Osteocyte (in vitro differentiated cells): ENCODE measurements at places on chromosomes 13 and 19. TPM values are rescaled to one million over a fixed set of nuclear protein-coding genes. Genes with fewer than 3 reads are reported as not detected.
A peak's percentile ranks its signal among the peaks of the same experiment; 100 is the strongest.

DNA sequence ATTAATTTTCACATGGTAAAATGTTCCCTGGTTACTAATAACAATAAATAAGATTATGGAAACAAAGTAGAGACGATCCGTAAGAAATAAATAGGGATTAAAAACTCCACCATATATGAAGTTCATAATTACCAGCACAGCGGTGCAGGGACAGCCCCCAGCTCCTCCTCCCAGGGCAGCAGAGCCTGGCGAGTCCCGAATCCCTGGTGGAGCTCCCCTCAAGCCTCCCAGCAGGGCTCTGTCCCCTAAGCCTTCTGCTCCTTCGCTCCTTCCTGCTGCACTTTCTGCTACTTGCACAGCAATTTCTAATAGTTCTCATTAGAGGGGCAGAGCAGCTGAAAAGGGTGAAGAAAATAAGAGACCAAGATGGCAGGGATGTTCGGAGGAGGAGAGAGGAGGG is 43.6 kb downstream of the RASA3 start:
- no peak for DNase-seq
- no peak overlapping the region for H3K27ac ChIP-seq
- H3K4me3 ChIP-seq = no peak overlapping the region
- H3K36me3 ChIP-seq = peaks cover 13% of the 10 kb centered on the region
- no peaks in the 10 kb centered on the region for H3K27me3 ChIP-seq

DNA sequence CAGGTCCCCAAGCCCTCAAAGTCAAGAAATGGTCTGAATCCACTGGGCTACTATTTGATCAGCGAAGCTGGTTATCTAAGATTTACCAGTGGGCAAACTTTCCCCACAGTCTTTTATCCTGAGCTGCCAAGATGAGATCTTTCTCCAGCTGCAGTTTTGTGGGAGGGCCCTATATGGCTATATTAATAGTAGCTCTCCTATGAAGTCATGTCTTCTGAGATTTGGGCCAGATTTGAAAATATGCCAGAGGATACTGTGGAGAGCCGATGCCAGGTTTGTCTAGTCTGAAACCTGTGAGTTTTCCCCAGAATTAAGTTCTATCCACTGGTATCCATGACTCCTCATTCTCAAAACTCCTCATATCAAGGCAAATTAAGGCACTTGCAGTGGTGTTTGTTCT is 173.2 kb downstream of the FLT1 start:
- no peaks in the 10 kb centered on the region for H3K27me3 ChIP-seq
- H3K4me1 ChIP-seq = peaks cover 25% of the 10 kb centered on the region
- no peaks in the 10 kb centered on the region for H3K36me3 ChIP-seq

- no peak overlapping the region for H3K27ac ChIP-seq
- no peak overlapping the region for H3K4me3 ChIP-seq
- DNase-seq = no peak
Measured at GRCh38 chr19:3284759-3285646, 60.5 kb downstream of the CELF5 start.

DNA sequence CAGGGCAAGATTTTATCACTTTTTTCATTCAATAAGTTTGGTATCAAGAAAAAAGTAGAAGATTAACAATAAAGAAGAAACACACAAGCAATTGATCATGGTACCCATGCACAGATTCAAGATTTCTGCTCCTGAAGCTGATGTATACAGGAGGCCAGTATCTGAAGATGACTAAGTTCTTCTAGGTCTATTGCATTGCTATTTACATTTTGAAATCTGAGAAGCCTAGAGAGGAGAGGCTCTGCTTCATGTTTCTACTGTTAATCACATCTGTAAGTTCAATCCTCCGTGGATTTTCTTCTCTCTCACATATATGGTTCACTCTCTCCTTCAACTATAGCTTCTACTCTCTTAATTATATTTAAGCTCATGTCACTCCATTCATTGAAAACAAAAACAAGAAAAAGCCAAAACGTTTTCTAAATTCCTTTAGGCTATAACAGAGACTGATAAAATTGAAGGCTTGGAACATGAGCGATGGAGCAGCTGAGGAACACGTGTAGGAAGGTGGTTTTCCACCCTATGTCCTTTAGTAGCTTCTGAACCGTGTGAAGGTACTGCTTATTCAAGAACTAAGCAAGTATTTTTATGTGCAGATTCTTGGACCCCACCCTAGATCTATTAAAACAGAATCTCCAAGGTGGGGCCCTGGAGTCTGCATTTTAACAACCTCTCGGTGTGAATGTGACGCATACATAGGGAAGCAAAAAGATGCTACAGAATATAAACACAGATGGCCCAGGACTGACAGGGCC is 198.2 kb downstream of the EFNB2 start:
- no peak overlapping the region for H3K4me3 ChIP-seq
- DNase-seq = no peak
- peaks cover 14% of the 10 kb centered on the region for H3K36me3 ChIP-seq
- no peak overlapping the region for H3K27ac ChIP-seq
- H3K4me1 ChIP-seq = no peaks in the 10 kb centered on the region

DNA sequence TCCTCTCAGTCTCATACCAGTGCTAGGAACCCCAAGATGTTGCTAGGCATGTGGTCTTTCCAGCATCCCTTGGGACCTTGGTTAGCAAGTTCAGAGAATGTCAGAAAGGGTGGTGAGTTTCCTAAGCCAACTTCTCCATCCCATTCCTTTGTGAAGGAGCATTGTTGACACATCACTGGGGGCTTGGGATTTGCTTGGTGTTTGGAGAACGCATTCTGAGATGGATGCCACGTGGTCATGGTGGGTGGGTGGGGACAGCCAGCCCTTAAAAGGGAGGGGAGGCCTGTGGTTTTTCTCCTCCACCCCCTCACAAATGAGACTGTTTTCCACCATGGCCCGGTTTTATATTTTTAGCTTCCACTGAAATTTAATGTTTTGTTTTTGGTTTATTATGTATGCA is 83.3 kb upstream of the ZNF536 start:
- DNase-seq = no peak
- no peak overlapping the region for H3K4me3 ChIP-seq
- H3K27me3 ChIP-seq = no peaks in the 10 kb centered on the region
- no peaks in the 10 kb centered on the region for H3K4me1 ChIP-seq
- no peak overlapping the region for H3K27ac ChIP-seq
- no peaks in the 10 kb centered on the region for H3K36me3 ChIP-seq

DNA sequence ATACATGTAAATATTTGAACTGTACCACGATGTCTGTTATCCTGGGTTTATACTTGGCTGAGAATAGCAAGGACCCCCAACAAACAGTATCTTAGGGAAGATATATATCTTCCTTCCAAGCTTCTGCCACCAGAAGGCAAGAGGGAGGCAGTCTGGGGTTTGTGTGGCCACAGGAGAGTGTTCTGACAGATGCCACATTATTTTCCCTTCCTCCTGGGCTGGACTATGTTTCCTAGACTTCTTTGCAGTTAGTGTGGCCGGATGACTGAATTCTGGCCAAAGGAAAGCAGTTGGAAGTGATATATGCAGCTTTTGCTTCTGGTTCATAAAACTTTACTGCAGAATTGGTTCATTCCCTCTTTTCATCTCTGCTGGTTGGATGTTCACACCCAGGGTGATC is 39.9 kb upstream of the TMTC4 start:
- H3K27me3 ChIP-seq = no peaks in the 10 kb centered on the region
- no peaks in the 10 kb centered on the region for H3K36me3 ChIP-seq
- no peak overlapping the region for H3K27ac ChIP-seq
- no peak overlapping the region for H3K4me3 ChIP-seq
- peaks cover 2% of the 10 kb centered on the region for H3K4me1 ChIP-seq

GRCh38 chr19:42067315-42067888 is 2.6 kb downstream of the GRIK5 start:
- no peak overlapping the region for H3K4me3 ChIP-seq

DNA sequence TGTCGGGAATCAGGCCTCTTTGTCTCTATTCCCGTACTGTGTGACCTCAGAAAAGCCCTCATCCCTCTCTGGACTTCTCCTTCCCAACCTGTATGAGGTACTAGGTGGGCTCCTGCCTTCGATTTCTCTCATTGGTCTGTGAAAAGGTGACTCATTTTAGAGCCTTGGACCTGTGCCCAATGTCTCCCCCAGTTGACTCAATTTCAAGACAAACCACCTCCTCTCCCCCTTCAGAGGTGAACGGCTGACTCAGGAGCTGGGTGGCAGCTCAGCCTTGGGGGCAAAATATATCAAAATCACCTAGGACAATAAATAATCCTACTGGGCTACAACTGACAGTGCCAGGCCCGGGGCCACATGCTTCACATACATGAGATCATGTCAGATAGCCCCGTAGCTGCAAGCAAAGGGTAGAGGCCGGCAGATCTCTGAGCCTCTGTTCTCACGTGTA is 630 bp downstream of the COQ8B start:
- DNase-seq = no peak
- H3K36me3 ChIP-seq = peaks cover 11% of the 10 kb centered on the region
- H3K27ac ChIP-seq = peak overlapping the region; percentile 99
- peaks cover 57% of the 10 kb centered on the region for H3K4me1 ChIP-seq

DNA sequence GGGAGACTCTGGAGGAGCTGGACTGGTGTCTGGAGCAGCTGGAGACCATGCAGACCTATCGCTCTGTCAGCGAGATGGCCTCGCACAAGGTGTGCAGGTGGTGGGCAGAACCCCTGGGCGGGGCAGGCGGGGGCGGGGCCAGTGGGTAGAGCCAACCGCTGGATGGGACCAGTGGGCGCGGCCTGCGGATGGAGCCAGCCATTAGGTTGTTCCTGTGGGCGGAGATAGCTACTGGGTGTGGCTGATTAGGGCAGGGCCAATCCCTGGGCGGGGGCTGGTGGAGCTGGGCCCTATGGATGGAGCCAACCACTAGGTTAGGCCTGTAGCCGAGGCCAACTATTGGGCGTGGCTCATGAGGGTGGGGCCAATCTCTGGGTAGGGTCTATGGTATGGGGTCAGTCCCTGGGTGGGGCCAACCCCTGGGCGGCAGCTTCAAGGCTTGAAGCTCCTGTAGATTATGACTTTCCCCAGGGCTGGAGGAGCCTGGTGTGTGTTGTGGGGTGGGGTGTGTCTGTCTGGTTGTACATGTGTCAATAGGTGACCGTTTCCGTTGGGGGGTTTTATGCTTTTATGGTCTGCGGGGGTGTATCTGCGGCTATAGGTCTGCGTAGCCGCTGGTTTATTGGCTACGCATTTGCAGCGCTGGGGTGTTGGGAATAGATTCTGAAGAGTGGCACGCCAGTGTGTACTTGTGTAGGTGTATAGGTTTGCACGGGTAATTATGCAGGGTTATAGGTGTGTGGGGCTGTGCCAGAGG is 30.7 kb downstream of the PDE4A start:
- no peaks in the 10 kb centered on the region for H3K4me1 ChIP-seq
- H3K36me3 ChIP-seq = peaks cover 5% of the 10 kb centered on the region
- no peak overlapping the region for H3K4me3 ChIP-seq
- no peak overlapping the region for H3K27ac ChIP-seq
- H3K27me3 ChIP-seq = no peaks in the 10 kb centered on the region

DNA sequence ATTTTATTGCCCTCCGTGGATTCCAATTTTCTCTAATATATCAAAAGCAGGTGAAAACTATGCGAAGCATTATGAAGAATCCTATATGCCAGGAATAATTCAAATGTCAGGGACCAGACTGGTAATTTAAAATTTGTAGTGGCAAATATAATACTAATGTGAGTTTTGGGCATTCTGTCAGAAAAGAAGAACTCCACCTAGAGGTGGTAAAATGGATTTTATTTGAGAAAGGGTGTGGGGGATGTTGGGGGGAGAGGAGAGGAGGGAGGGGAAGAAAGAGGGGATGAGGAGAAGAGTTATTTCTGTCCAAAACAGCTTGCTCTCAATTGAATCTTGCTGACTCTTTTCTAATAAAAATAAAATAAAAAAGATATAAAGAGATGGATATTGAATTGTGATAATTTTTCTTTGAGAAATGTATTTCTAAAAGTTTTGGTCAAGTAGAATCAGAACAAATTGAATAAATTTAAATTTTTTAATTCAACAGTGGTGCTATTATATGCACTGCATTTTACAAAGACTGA is 929.3 kb upstream of the SLITRK5 start:
- DNase-seq = no peak
- no peak overlapping the region for H3K27ac ChIP-seq
- H3K4me3 ChIP-seq = no peak overlapping the region
- no peaks in the 10 kb centered on the region for H3K36me3 ChIP-seq

- DNase-seq = no peak
- peaks cover 55% of the 10 kb centered on the region for H3K36me3 ChIP-seq
- H3K27me3 ChIP-seq = no peaks in the 10 kb centered on the region
- no peak overlapping the region for H3K4me3 ChIP-seq
- peaks cover 80% of the 10 kb centered on the region for H3K4me1 ChIP-seq
- H3K27ac ChIP-seq = peak overlapping the region; percentile 83
Measured at GRCh38 chr13:110442930-110443621, 118.4 kb downstream of the RAB20 start.

GRCh38 chr13:26230703-26231102 is 8.6 kb upstream of the RNF6 start:
- no peak overlapping the region for H3K4me3 ChIP-seq
- DNase-seq = no peak
- H3K27ac ChIP-seq = no peak overlapping the region
- peaks cover 13% of the 10 kb centered on the region for H3K27me3 ChIP-seq
- no peaks in the 10 kb centered on the region for H3K36me3 ChIP-seq

DNA sequence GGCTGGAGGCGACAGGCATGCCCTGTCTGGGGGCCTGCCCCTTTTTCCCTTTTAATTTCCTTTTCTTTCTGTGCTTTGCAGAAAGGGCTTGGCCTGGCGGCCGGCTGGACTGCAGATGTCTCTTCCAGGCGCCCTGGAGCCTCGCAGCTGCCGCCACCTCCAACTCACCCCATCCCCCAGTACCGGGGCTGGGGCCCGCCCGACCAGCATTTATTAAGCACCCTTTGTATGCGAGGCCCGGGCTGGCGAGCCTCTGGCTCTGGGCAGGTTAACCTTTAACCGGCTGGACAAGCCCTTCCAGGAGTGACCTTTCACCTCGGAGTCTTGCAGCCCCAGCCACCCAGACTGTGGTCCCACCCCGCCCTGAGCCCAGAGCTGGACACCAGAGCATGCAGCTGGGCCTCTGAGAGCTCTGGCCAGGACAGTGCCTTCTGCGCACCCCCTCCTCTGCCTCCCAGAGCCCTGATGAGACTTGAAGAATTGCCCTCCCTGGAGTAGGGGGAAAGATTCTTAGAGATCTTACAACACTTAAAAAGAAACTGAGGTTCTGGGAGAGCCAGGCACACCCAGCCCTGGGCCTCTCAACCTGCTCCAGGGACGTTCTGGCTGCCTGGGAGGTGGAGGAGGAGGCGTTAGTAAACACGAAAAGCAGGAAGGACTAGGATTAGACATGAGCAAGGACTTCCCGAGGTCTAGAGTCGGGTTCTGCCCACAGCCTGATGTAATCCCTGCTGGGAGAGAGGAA is 1.1 kb upstream of the NR2F6 start:
- no peaks in the 10 kb centered on the region for H3K27me3 ChIP-seq
- DNase-seq = no peak
- peak overlapping the region; percentile 87 for H3K27ac ChIP-seq
- peak overlapping the region; percentile 81 for H3K4me3 ChIP-seq

The TEX29 gene
- total RNA-seq = 1.9 TPM in 1 of 2 replicates, not detected in the other

The SIGLEC8 gene
- total RNA-seq = not detected in 2 replicates

The ADPRHL1 gene
- 2.6 and 2.9 TPM in 2 replicates for total RNA-seq

The ZFR2 gene
- 0.44 TPM in 1 of 2 replicates, not detected in the other for total RNA-seq

The RAB20 gene
- 10.0 and 11.7 TPM in 2 replicates for total RNA-seq

The ATP4A gene
- not detected in 2 replicates for total RNA-seq
